ENCODE measurements at places on chromosomes 1 and 21.
A peak's percentile ranks its signal among the peaks of the same experiment; 100 is the strongest.

- DNase-seq, result no peak
These were observed 400.3 kb downstream of the LTN1 start for GRCh38 chr21:28592205-28592865.

GRCh38 chr1:206544562-206545257 is 37.4 kb downstream of the RASSF5 start:
- peak; percentile 89 for DNase-seq

DNA sequence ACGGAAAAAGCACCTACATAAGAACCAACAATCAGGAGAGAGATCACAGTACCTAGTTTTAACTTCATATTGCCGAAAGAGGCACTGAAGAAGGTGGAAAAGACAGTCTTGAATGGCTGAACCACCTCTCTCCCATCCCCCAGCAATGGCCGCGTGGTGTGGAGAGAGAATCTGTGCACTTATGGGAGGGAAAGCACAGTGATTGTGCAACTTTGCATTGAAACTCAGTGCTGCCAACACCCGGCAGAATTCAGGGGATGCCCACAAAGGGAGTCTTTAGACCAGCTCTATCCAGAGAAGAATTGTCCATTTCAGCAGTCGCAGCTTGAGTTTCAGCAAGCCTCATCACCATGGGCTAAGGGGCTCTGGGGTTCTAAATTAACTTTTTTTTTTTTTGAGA is 186.3 kb upstream of the USP25 start:
- DNase-seq, result no peak

- DNase-seq, result no peak
These were observed 570.8 kb downstream of the LTN1 start for GRCh38 chr21:28421716-28422524.

DNA sequence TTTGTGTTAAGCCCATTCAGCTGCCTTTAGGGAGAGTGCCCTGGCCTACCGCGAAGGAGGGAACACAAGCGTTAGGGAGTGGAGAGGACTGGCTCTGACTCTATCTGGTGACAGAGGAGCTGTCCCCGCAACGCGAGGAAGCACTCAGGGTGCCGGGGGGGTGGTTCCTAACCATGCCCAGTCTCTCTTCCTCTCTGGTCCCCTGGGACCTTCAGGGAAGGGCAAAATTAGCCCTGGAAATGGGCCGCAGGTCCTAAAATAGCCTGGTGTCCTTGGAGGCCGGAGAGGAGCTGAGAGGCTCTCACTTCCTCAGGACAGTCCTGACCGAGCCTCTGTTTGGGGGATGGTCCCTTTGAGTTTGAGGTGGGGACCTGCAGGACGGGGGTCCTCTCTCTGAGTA is 5.8 kb downstream of the SLC45A1 start:
- DNase-seq, result no peak

GRCh38 chr1:117339866-117340700 is 27.2 kb upstream of the MAN1A2 start:
- DNase-seq, result peak; percentile 87

GRCh38 chr1:151113877-151114276 is 32.6 kb downstream of the SEMA6C start:
- DNase-seq, result no peak

DNA sequence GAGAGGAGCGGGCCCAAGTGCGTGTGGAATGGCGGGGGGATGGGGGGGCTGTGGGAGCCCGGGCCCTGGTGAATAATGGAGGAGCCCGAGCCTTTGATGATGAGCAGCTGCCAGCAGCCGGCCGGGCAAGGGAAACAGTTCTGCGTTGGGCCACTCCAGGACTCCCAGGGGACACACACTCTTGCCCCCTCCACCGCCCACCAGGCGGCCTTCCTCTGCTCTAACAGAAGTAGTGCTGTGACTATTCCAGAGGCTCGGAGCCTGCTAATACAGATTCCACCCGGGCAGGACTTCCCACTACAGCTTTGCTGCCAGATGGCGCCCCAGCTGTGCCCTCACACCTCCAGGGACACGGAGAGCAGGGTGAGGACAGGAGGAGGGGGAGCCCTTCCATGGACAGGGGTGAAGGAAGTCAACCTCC is 48.2 kb upstream of the LRP8 start:
- peak; percentile 99 for DNase-seq

GRCh38 chr1:2492091-2492490 is 16.0 kb downstream of the PLCH2 start:
- no peak for DNase-seq

Measured in NCI-H82 (cell line).